GM06990 (cell line): ENCODE measurements at places on chromosomes 7 and 10.

DNA sequence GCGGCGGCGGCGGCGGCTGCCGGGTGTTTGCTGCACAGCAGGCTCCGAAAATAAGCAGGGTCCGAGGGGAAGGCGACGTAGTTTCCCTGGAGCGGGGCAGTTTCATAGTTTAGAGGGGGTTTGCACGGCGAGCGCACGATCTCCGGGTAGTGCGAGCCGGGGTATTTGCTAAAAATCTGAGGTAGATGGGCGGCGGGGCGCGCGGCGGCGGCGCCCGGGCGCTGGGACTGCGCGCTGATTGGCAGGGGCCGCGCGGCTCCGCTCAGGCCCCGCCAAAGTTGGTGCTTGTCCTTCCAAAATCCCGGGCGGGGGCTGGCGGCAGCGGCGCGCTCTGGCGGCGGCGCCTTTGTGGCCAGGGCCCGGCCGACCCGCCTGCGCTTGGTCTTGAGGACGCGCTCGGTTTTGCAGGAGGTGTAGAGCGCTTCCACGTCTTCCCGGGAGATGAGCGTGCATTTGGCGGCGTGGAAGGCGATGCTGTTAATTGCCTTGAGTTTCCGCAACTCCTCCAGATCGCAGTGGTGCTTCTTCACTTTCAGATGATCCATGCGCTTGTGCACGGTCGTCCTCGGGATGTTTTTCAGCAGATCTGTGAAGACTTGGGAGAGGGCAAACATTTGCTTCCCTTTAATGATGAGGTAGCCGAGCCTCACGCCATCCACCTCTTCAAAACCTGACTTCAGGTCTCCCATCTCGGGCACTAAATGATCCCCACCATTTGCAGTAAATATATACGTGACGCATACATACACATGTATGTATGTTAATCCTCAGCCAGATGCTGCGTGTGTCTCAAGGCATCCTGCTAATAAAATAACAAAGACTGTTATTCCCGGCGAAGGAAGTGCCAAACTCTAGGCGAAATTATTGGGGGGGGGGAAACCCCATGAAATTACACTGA, 8.1 kb downstream of the SKIDA1 start:
- peak; percentile 66 for DNase-seq

DNA sequence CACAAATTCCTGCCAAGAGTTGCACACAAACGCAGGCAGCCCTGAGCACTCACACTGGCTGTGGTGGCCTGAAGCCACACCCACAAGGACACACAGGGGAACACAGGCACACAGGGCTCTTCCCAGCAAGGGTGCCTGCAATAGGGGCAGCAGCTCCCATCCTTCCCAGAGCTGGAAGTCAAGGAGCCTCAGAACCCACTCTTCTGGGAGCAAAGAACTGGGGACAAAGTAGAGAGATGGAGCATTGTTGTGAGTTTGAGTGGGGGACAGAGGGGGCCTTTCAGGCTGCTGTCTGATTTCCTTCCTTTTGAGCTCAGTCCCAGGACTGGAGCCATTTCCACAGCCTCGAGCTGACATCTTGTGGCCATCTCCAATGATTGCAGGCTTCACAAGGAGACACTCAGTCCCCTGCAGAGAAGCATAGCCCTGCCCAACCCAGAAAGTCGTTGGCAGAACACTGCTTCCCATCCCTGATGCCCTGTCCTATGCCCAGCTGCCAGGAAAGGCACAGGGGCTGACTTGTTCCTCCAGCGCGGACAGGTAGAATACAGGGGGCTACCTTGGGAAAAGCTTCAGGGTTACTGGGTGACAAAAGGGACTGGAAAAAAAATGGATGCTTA, 34.4 kb upstream of the SLF2 start:
- no peak for DNase-seq

GRCh38 chr7:117995850-117996650, 122.8 kb upstream of the CTTNBP2 start:
- no peak for DNase-seq

DNA sequence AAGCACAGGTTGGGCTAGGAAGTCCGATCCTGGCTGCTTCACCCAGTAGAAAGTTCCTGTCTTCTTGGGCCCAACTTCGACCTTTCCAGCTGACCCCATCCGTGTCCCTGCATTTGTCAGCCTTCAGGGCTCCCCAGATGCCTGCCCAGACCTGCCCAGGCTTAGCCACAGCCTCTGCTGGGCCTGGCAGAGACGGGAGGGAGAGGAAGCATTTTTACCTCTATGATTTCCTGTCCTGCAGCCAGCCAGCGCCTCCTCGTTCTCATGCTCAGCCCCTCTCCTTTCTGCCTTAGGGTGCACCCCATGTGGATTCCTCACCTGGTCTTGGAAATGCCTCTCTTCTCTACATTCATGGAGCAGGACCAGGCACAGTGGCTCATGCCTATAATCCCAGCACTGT, 3.7 kb downstream of the METTL27 start:
- no peak for DNase-seq

GRCh38 chr7:81244224-81244623, 325.4 kb upstream of the SEMA3C start:
- no peak for DNase-seq

GRCh38 chr7:25216837-25217236, 11.4 kb downstream of the NPVF start:
- DNase-seq, result peak; percentile 9

- DNase-seq, result no peak
Observed at GRCh38 chr7:101792051-101792681, 25.3 kb upstream of the CUX1 start.

DNA sequence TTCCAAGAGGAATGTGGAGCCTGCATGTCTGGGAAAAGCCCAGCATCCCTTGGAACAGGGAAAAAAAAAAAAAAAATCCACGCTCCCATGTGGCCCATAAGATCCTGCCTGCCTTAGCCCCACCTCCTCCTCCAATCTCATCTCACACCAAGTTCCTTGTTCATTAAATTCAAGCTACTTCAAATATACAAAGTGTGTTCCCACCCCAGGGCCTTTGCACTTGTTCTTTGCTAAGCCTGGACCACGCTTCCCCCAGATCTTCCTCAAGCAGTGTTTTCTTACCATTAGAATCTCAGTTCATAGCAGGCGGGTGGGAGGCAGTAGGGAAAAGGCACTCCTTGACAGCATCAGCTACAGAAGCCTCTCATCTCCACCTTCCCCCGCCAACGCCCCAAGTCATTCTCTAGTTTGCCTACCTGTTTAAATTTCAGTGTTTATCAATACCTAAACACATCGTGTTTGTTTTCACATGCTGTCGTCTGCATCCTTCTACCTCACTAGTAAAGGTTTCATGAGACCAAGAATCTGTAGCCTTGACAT, 262.8 kb downstream of the FGFR2 start:
- no peak for DNase-seq

GRCh38 chr7:113247198-113247597, 128.8 kb upstream of the SMIM30 start:
- no peak for DNase-seq

- no peak for DNase-seq
Observed at GRCh38 chr7:29588900-29589696, 25.5 kb downstream of the PRR15 start.

- DNase-seq, result no peak
Observed at GRCh38 chr7:143322760-143323633, 7.1 kb downstream of the CLCN1 start.

- DNase-seq, result no peak
Observed at GRCh38 chr10:3825244-3825643, 40.2 kb upstream of the KLF6 start.

- no peak for DNase-seq
Observed at GRCh38 chr7:128713794-128714193, 25.4 kb upstream of the CALU start.

GRCh38 chr7:129529643-129530042, 27.3 kb downstream of the SMKR1 start:
- no peak for DNase-seq

DNA sequence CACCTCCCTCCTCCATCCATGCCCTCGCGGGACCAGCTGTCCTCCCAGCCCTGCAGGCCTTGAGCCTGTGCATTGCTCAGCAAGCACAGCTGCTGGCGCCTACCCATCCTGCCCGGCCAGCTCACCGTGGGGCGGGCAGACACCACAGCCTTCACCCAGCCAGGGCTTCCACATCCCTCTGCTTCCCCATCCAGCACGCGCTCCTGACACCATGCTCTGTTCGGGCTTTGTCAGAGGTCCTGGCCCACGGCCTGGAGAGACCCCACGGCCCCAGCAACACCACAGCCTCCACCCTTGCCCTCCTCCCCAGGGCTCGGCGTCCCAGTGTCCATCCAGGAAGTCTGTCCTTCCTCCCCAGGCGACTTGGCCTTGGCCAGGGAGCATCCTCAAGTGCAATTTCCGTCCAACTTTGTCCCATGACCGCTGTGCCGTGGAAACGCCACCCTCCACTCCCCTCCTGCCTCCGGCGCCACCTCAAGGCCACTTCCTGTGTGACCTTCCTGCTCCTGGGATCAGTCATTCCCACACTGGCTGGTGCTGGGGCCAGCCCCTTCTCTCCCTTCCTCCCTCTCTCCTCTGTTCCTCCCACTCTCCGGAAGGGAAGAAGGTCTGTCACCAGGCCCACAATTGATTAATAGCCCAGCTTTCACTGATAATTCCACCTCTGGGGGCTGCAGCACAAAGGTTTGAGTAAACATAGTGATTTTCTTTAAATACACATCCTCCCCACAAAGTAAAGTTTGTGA, 71.5 kb upstream of the SMNDC1 start:
- DNase-seq, result no peak

DNA sequence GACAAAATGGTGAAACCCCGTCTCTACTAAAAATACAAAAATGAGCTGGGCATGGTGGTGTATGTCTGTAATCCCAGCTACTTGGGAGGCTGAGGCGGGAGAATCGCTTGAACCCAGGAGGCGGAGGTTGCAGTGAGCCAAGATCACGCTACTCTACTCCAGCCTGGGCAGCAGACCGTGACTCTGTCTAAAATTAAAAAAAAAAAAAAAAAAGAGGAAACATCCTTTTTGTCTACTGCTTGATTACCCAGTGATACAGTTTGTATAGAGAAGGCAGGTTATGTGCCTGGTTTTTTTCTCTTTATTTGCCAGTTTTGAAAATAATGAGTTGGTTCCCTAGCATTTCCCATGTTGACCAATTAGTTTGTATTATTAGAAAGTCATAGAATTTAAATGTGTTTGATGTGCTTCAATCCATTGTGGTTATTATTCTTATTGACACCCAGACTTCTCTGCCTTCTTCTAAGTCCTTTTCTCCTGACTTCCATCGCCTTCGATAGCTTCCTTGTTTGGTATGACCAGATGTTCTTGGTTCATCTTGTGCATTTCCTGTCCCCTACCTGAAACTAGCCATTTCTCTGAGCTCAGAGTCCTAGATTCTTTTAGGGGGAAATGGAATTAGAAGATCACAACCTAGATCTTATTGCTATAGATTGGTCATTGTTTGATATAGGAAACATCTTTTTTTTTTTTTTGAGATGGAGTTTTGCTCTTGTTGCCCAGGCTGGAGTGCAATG, 43.2 kb downstream of the VKORC1L1 start:
- DNase-seq, result peak; percentile 5

DNA sequence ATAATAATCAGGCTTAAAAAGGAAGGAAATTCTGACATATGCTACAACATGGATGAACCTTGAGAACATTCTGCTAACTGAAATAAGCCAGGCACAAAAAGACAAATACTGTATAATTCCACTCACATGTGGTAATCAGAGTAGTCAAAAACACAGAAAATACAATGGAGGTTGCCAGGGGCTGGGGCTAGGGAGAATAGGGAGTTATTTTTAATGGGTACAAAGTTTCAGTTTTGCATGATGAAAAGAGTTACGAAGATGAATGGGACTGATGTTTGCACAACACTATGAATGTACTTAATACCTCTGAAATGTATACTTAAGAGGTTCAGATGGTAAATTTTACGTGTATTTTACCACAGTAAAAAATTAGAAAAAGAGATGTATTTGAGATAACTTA, 145.6 kb downstream of the DOCK4 start:
- no peak for DNase-seq

DNA sequence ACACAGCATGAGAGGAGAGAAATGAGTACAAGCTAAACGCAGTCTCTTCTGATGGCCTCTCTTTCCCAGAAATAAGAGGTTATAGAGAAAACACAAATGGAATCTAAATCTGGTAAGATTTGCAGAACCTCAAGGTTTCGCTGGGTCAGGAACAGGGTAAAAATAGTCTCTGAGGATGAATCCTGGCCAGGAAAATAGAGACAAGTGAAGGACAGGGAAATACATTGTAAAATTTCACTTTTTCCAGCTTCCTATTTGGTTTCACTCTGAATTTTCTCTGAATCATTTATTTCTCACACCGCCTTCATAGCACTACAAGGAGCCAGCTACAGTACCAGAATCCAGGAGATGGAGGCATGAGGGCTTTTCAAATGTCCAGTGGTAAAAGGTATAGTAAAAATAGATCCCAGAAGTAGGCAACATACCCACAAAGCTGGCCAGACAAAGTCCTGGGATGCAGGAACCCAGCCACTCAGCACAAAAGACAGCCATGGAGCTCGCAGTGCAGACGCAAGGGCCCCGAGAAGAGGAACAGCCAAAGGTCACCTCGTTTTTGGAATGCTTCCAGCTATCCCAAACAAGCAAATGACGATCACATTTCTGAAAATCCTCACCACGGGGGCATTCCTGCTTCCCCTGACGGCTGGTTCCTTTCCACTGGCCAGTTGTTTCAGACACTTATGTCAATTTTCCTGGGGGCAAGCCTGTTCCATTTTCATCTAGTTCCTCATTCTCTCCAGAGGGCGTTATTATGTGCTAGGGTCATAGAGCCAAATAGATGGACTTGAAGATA, 21.5 kb upstream of the IKZF1 start:
- no peak for DNase-seq

DNA sequence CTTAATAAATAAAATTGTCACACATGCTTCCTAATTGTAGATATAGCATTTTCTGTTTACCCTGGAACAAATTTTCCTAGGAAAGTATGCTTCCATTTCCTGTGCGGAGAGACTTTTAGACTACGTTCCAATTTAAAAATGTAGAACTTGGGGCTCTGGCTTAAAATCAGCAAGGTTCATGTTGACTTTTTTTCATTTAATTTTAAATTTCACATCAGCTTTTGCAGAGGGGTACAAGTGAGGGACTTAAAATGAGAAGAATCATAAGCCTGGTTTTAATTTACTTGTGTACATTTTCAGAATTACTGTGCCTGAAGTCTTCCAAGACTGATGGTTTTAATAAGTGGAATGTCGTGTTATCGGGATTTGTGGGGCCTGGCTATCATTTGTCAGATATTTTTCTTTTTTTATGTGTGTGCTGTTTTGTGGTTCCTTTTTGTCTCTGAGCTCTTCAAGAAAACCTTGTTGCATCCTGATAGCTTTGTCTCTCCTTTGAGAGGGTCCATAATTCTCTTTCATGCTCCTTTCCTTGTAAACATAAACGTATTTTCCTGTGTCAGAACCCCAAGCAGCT, 8.8 kb upstream of the ATRNL1 start:
- DNase-seq, result no peak

DNA sequence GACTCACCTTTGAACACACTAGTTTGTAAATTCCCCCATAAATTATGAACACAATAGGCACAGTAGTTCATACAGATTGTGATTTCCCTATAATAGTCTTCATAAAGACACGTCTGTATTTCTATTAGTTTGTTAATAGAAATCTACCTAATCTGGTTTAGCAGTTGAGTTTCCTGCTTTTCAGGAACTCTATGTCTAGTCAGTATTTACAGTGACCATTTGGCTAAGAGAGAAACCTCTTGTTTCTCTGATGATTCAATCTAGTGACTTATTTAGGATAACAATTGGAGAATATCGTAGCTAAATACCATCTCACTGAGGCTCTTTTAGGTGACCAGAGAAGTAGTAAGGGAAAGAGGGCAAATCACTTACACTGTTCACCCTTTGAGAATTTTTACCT, 5.9 kb upstream of the HERPUD2 start:
- no peak for DNase-seq

GRCh38 chr7:139993592-139993991, 69.2 kb downstream of the PARP12 start:
- DNase-seq, result no peak

- DNase-seq, result no peak
Observed at GRCh38 chr7:25196132-25196896, 32.0 kb downstream of the NPVF start.
